Amniotic epithelial cell (primary cell): ENCODE measurements at places on chromosomes 6 and 20.

DNA sequence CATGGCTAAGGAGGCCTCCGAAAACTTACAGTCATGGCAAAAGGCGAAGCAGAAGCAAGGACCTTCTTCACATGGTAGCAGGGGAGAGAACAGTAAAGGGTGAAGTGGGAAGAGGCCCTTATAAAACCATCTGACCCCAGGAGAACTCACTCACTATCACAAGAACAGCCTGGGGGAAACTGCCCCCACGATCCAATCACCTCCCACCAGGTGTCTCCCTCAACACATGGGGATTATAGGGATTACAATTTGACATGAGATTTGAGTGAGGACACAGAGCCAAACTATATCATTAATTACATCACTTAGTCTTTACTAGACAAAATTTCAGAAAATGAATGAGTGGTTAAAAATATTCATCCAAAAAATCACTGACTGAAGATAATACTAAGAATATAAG lies 453.6 kb downstream of the COL12A1 start:
- DNase-seq: no peak

- peak; percentile 32 for DNase-seq
Measured at GRCh38 chr20:34268851-34269636, 27.8 kb downstream of the ASIP start.

DNA sequence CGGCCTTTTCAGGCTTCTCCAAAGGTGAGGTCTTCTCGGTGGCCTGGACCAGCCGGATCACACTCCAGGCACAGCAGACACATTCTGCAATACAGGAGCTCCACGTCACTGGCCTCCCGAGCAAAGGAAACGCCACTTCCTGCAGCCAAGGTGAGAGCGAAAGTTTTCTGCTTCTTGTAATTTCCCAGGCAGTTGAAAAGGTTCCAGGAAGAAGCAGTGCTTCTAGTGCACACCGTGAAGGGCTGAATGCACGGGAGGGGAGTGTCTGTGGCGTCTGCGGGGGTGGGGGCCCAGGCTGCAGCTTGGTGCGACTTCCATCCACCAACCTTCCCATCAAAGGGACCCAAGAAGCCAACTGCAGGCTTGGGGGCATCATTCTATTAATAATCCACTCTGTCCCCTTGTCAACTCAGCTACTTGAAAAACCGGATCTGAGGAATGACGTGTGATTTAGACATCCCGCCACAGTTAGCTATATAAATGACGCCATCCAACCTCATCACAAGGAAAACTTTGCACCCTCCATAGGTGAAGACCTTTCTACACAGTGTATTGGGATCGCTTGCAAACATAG lies 61.1 kb downstream of the NFATC2 start:
- no peak for DNase-seq

GRCh38 chr6:138795809-138796603 lies at the start of gene ECT2L:
ECT2L (plus strand) TSS chr6:138796087; CDS start chr6:138813275, 17,188 bp downstream.
- DNase-seq: peak; percentile 26

GRCh38 chr6:52262620-52263344 lies 18.5 kb upstream of the IL17F start:
- no peak for DNase-seq
